Activated CD4-positive, alpha-beta T cell treated with anti-CD3 and anti-CD28 coated beads, Interleukin-2, amount 50 U/mL, for 1 hour (primary cell): ENCODE measurements at places on chromosomes 1 and 21.
A peak's percentile ranks its signal among the peaks of the same experiment; 100 is the strongest.

- no peak for DNase-seq
Observed at GRCh38 chr1:15956150-15956549, 19.8 kb downstream of the ZBTB17 start.

DNA sequence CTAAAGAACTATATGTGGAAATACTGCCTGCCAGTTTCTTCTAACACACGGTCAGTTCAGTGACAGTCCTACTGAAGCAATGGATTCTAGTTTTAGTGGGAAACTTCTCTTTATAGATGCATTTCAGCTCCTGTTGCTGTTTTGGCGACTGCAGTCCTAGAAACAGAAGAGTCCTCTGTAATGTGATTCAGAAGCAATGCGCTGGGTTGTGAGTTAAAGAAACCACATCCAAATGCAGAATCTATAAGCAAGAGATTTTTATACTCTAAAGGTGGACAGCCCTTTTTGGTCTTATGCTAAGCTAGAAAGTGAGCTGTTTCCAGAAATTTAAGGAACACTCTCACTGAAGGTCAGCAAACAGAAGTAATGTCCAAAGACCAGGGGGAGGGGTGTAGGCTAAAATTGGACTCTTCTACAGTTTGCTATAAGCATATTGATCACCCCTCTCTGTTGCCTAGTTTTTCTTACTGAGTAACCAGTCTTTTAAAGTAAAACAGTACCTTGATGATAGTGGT, 30.8 kb downstream of the DUSP10 start:
- no peak for DNase-seq

GRCh38 chr1:119093721-119094120, 46.7 kb downstream of the WARS2 start:
- DNase-seq, result no peak

DNA sequence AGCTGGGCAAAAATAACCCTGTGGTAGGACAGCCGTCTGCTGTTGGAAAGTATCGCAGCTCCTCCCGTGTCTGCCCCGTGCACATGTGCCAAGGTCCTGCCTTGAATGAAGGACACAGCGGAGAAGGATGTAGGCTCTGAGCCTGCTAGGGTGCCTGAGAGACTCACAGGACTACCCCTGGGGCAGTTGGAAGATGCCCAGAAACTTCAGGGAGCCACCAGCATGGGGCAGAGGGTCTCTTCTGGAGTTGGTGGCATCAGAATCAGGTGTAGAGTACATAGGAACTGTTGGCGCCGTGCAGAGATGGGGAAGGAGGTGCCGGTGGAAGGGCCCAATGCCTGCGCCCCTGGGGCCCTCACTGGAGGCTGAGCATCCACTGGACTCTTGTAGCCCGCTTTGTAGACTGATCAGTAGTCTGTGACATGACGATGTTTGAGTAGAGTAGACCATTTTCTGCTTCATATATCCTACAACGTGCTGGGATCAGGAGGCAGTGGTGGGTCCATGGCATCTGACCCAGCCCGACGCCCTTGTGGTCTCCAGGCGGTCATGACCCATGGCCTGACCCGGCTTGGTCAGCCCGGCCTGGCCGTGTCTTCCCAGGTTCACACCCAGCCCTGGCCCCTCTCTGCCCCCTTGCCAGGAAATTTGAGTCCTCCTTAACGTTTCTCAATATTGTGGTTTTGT, 5.3 kb upstream of the C1orf174 start:
- no peak for DNase-seq

DNA sequence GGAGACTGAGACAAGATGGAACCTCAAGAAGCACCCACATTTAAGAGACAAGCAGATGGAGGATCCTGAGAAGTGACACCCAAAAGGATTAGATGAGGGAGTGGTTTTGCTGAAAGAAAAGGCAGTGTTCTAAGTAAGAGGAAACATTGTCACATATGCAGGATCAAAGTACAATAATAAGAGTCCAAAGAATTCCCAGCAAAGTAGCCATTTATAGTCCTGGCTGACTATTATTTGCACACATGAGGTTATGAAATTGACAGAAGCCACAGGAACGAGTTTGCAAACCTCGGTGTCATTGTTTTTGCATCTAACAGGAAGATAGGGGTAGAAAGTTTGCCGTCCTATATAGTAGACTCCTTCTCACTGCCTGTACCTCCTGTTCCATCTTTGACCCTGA, 41.3 kb downstream of the CHRM3 start:
- DNase-seq, result no peak

DNA sequence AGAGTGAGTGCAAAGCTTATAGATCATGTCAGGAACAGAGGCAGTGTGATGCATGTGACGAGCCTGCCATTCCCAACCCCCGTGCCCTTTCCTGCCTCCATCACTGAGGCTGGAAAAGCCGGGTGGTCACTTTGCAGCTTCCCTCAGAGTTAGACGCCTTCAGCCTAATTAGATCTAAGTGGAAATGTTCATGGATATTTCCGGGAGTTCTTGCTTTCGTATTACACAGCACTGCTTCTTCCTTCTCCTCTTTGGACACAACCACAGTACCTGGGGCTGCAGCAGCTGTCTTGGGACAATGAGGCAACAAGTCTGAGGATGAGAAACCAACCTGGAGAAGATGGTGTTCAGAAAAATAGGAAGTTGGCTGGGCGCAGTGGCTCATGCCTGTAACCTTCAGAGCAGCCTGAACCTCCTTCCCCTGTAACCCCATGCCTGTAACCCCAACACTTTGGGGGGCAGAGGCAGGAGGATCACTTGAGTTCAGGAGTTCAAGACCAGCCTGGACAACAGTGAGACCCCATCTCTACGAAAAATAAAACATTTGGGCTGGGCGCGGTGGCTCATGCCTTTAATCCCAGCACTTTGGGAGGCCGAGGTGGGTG, 24.5 kb downstream of the SERINC2 start:
- DNase-seq, result no peak

DNA sequence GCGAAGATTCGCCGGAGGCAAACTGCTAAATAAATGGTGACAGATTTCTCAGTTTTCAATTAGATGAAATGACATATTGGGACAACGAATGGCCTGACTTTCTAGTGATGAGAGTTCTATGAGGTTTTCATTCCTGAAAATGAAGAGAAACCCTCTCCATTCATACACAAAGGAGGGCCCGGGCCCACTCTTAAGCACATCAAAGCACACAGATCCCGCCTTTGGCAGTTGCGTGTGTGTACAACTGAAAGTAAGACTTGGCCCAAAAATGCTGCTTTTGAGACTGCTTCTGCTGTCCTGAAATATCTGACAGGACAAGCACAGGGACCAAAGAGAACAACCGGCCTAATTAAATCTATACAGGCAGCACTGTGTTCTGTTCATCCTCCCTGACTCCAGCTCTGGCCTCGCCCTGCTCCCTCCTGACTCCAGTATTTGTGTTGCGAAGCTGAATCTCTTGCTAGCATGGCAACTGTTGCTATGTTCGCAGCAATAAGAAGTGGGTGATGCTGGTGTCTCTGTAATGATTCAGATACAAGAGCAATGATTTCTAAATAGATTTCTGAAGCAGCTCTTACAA, 7.4 kb downstream of the LRRC53 start:
- DNase-seq, result no peak

DNA sequence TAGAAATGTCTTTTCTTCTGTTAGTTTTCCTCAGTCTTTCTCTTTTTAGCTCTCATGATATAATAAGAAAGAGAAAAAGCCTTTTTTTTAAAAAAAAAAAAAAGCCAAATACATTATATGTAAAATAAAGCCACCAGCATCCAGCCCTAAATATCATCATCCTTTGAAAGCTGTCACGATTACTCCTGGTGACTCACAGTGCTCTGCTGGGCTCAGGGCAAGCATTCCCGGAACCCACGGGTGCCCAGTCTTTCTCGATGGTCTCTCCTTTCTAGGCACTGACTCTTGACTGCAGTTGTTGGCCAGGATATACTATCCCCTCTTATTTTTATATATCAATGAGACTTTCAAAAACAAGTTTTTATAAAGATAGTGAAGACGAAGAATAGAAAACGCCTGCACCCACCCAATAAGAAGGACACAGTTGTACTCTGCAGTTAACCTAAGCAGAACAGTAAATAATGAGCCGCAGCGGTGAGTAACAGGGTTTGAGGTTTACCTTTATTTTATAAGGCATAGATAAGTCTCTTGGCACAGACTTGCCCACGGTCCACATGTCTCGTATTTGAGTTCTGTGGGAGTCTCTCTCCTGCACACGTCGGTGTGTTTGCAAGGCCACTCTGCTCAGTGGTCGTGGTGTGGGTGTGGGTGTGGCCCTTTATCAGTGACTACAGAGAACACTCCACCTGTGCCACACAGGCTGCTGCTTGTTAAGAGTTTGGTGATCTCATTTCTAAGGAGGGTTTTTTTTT, 15.7 kb upstream of the MX2 start:
- no peak for DNase-seq

- DNase-seq, result no peak
Observed at GRCh38 chr1:236869911-236870310, 74.8 kb downstream of the MTR start.

- DNase-seq, result no peak
Observed at GRCh38 chr1:168086438-168086837, 50.3 kb downstream of the GPR161 start.

- peak; percentile 10 for DNase-seq
Observed at GRCh38 chr1:22452481-22452957, 868 bp downstream of the ZBTB40 start.

- no peak for DNase-seq
Observed at GRCh38 chr21:23695443-23695842, 1911.8 kb downstream of the MRPL39 start.

DNA sequence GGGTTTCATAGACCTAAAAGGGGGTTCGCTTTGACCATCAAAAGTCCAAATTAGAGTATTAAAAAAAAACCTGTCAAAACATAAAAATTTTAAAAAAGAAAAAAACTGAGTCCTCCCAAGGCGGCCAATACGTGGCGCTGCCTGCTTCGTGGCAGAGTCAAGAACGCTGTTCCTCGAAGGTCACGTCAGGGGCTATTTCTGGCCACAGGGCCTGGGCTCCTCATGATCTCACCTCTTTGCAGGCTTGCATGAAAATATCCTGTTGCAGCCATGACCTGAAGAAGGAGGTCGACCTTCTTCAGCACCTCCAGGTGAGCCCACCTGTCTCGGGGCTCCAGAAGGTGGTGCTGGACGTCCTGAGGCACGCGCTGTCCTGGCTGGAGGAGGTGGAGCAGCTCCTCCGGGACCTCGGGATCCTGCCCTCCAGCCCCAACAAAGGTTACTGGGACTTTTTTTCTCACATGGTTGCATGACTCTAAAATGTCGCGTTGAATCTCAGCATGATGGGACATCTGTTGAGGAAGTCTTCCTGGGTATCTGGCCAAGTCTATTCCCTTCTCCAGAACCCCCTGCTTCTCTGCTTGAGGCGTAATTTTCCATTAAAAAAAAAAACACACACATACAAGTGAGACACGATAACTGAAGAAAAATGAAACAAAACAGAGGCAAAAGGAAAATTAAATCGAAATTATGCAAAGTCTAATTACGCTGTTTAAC, 80.4 kb upstream of the EFHD2 start:
- DNase-seq, result no peak

GRCh38 chr1:60461925-60462595, 388.5 kb upstream of the C1orf87 start:
- no peak for DNase-seq

DNA sequence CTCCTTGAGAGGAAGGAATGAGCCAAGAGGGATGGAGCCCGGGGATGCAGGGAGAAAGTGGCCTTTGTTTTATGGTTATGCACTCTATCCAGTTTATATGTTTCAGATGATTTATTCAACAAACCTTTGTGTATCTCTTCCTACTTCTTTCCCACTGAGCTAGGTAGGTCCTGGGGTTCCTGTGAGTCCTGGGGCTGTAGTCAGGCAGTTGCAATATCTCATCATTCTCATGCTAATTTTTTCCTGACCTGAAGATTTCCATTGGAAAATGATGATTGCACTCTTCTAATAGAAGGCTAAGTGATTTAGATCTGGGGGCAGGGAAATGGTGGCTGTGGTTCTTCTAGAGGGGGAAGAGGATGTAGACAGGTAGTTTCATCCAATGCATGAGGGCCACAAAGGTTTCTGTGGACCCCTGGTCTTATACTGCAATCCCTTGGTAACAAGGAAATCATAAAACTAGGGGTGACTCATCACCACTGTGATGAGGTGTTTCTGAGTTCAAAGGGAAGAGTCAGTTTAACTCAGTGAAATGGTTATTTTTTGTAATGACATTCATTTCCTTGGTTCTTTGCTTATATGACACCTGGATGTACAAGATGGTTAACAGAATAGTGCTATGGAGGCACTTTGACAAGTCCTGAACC, 20.2 kb downstream of the B3GALT5 start:
- no peak for DNase-seq

DNA sequence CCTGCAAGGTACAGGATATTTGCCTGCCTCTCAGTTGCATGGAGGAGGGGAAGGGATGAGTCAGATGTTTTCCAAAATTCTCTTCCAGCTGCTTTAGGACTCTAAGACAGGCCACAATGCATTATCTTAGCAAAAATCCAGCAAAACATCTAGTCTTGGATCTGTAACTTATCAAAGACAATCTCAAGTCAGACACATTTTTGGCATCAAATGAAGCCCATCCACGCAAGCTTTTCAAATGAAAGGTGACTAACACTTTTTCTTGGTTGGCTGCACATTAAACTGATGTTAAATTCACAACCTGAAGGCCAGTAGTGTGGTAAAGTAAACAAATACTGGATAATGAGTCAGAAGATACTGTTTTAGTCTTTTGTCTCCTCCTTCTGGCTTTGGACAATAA, 21.3 kb downstream of the FAM78B start:
- DNase-seq, result no peak

DNA sequence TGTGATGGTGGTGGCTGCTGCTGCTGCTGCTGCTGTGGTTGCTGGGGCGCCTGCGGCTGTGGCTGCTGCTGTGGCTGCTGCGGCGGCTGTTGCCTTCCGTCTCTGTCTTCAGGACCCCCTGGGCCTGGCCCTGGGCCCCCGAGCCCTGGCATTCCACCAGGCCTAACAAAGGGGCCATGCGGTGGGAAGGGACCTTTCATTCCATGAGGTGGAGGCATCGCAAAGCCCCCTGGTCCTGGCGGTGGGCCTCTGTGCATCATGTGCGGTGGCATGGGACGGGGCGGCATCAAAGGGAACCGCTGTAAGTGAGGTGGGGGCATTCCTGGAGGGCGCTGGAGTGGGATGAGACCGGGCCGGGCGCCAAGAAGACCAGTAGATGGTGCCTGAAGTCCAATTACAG, 12.4 kb downstream of the SOD1 start:
- no peak for DNase-seq

DNA sequence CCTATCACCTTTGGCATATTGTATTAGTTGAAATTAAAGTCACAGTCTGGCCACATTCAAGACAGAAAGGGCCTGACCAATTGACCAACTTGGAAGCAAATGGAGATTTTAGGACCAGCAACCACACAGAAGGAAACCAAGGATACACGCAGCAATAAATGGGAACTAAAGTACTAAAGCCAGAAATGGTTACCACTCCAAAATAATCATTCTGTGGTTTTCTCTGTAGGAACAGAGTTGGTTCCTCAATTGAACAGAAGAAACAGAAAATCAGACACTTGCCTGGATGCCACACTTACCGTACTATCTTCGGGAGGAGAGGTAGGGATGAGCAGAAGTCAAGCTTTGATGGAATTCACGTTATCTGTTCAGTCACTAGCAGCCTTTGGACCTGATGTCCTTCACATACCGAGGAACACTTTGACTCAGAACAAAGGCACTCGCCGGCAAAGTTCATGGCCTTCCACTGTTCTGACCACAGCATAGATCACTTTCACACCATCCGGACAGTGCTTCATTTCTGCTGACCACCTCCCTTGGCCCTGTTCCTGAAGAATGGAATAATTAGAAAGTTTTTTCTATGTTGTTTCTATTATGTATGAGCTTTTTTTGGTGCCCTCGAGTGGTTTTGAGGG, 96.9 kb downstream of the LPAR3 start:
- DNase-seq, result no peak
